CD4-positive, alpha-beta T cell (primary cell): ENCODE measurements at places on chromosomes 1 and 21.
A peak's percentile ranks its signal among the peaks of the same experiment; 100 is the strongest.

DNA sequence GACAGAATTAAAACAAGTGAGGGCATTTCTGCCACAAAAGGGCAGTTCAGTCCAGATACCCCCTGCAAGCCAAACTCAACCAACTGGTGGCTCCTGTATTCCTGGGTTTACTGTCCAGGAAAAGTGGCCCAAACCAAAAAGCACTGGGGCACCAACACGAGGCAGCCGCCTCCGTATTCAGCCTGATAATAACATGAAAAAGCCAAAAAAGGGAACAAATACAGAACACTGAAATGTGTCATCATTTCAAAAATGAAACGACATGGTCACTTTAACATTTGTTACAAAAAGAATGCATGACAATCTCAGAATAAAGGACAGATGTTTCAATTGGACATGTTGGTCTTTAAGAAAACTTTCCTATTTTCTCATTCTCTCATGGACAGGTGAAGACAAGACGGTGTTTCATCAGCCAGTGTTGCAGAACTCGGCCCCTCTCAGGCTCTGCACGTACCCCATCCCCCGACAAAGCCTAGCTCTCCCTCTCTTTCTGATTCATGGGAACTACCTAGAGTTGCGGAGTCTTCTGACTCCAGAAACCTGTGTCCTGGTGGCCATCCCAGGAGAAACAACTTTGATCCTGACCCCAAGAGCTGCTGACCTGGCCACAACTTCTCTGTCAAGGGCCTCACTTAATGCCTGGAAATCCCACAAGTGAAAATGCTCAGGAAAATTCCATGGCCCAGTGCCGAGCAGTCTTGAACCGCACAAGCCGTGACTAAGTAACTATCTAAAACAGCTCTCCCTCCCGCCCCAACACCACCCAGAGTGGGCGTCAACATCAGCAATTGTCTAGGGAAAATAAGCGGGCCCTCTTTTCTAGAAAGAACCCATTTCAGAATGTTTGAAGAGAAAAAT, 27.1 kb downstream of the ZBTB17 start:
- DNase-seq: peak; percentile 19

DNA sequence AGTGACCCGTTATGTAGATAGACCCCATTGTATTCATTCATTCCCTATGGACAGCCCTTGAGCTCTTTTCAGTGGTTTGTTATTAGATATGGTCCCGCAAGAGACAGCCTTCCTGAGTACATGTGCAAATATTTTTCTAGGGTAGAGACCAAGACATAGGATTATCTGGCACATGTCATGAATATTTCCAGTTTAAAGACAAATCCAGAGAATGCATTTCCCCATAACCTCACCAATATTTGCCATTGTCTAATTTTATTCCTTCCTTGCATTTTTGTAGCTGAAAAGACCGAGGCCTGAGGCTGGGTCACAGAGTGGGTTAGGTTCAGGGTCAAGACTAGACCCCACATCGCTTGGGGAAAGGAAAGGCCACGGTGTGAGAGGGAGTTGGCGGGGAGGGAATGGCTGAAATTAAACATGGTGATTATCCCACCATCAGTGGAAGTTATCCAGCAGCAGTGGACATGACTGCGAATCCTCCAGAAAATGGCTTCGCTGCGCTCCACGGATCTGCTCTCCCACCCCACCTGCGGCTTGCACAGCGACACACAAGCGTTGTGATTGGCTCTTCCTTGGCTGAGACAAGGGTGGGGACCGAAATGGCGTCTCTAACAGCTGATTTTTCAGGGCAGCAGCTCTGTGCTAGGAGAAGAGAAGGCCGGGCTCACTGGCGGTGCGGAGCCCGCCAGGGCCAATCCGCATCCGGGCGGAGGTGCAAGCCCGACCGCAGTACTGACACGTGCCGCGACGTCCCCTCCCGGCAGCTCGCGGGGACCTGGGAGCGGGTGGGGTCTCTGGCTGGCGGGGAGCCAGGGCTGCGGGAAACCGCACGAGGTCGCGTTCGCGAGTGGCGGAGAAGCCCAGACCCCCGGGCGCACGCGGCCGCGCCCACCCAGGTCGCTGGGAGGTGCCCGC, 16.1 kb upstream of the STMN1 start:
- peak; percentile 37 for DNase-seq

GRCh38 chr21:43277481-43278351, 108.9 kb downstream of the CRYAA start:
- DNase-seq: no peak

DNA sequence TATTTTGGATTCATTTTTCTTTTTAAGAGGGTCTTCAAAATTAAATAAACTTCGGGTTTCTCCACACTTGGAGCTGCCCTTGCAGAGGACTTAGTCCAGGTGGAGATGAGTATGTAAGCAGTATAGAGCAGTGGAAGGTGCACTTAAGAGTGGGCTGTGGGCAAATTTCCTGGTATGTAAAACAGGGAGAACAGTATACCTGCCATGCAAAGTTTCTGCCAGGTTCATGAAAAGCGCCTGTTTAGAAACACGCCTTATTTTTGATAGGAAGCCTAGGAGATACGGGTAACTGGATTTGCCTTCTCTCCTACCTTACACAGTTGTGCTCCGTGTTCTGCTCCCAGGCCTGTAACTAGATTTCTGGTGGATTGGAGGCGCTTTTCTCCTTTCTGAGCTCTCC, 1.2 kb downstream of the KDM4A start:
- no peak for DNase-seq

GRCh38 chr1:65524931-65525265, 104.4 kb downstream of the LEPR start:
- DNase-seq: no peak

DNA sequence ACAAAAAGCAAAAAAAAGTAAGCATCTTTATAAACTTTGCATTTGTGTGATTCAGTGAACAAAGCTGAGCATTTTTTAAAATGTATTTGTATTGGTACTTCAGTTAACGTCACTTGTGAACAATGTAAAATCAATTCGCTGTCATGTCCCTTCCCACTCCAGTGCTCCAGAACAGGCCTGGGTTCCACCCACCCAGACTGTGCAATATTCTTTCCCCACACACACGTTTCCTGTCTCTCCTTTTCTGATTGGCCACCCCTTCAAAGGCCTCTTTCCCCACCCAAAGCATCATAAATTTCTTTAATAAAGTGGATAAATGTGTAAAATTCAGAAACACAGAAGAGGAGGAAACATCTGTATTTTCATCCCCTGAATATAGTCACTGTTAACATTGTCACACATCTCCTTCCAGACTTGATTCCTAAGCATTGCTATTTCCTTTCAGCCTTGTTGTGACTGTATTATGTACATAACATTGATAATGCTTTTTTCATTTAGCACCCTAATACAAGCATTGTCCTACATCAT, 12.0 kb downstream of the CLEC20A start:
- no peak for DNase-seq

- no peak for DNase-seq
These were observed 32.2 kb upstream of the SYT2 start for GRCh38 chr1:202742496-202742895.

GRCh38 chr1:30606166-30606565, 117.2 kb downstream of the MATN1 start:
- no peak for DNase-seq

- no peak for DNase-seq
These were observed 13.2 kb upstream of the MAP1LC3C start for GRCh38 chr1:242011894-242012660.

DNA sequence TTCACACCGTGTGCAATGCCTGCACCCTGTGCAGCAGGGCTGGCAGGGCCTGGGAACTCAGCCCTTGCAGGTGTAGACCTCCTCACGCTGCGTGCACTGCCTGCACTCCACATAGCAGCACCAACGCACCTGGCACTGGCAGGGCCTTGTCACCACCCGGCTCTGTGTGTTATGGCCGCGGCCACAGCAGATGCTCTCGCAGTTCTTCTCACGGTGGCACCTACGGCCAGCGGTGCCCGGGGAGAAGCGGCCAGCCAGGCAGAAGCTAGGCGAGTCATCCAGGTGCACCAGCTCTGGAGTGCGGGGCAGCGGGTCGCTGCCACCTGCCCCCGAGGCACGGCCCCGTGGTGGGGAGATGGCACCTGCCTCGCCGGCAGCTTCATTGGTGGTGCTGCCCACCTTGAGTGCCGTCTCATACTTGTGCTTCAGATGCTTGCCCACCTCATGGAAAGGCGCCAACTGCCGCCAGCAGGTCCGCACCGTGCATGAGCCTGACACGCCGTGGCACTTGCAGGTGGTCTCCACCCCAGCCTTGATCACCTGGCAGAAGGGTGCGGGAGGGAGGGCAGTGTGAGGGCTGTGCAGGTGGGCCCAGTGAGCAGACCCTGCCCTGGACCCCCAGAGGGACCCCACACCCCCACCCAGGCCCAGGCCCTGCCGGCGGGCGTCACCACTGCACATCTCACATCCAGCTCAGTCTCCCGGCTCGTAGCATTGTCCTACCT, 26.1 kb downstream of the WNT9A start:
- DNase-seq: no peak

- DNase-seq: no peak
These were observed 304.3 kb upstream of the ESRRG start for GRCh38 chr1:217027403-217028080.

GRCh38 chr1:2271211-2271721, 43.1 kb downstream of the SKI start:
- no peak for DNase-seq

GRCh38 chr1:119188926-119189325, 48.5 kb upstream of the WARS2 start:
- DNase-seq: no peak

- no peak for DNase-seq
These were observed 46.8 kb downstream of the SPATA46 start for GRCh38 chr1:162329826-162330225.

DNA sequence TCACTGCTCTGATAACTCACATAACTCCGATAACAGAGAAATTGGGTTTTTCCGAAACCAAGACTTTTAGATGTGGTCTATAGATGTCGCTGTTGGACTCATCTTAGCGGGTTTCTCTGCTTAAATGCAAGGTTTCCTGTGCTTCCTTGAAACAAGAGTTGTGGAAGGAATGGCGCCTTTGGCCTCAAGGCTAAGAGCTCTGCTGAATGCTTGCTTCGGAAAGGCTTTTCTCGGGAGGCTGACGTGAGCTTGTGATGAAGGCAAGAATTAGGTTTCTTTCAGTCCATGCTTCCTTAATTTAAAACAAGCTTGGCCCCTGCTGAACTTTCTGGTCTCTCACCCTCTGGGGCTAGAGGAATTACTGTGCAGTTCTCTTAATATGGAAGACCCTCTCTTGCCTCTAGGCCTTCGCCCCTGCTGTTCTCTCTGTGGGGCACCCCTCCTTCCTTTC, 113.5 kb downstream of the MAP3K21 start:
- DNase-seq: no peak
